ENCODE measurements at places on chromosomes 1 and 21. TPM values are rescaled to one million over a fixed set of nuclear protein-coding genes. Genes with fewer than 3 reads are reported as not detected.

- no peak overlapping the region for H3K27ac ChIP-seq
- H3K36me3 ChIP-seq, result no peaks in the 10 kb centered on the region
- H3K4me3 ChIP-seq, result no peak overlapping the region
- DNase-seq, result no peak
Measured at GRCh38 chr1:110328274-110328673, 10.9 kb upstream of the RBM15 start.

DNA sequence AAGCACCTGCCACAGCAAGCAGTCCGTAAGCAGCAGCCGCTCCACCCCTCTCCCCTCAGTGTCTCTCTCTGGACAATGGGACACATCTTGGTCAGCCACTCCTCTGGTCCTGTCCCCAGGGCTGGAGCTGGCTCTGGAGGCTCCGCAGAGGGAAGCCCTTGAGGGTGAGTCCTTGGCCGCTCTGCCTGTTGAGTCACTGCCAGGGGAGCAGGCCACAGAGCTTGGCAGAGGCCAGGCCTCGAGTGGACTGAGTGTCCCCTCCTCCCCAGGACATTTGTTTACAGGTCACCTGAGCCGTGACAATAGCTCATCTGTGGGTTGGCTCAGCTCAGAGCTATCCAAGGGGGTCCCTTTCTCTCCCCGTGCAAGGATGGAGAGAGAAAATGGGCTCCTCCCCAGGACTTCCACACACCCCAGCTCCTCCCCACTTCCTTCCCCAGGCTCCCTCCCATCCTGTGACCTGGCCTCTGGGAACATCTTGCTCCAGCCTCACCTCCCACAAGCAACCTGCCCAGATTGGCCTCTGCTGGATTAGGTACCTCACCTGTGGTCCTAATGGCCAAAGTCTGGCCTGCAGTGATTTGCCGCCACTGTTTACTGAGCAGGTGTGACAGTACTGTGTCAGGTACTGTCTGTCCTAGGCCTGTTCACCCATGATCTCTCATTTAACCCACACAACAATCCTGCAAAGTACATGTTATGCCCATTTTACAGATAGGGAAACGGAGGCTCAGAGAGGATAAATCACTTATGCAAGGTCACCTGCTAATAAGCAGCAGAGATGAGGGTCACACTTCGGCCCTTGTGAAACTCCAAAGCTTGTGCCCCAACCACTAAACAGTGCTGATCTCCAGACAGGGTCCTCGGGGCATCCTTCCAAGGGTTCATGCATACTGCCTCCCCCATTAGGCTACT is 4.8 kb downstream of the FAM131C start:
- no peak for DNase-seq
- H3K4me1 ChIP-seq, result peaks cover 35% of the 10 kb centered on the region
- H3K27me3 ChIP-seq, result peaks cover 4% of the 10 kb centered on the region
- H3K27ac ChIP-seq, result no peak overlapping the region
- H3K36me3 ChIP-seq, result no peaks in the 10 kb centered on the region
- H3K4me3 ChIP-seq, result no peak overlapping the region

- H3K36me3 ChIP-seq, result no peaks in the 10 kb centered on the region
- no peaks in the 10 kb centered on the region for H3K4me1 ChIP-seq
- no peaks in the 10 kb centered on the region for H3K27me3 ChIP-seq
- H3K4me3 ChIP-seq, result no peak overlapping the region
- H3K27ac ChIP-seq, result no peak overlapping the region
- no peak for DNase-seq
Measured at GRCh38 chr1:186440584-186440983, 20.3 kb downstream of the PDC start.

Gene TRIM58
- 0.20 TPM for total RNA-seq

Gene LAMC2
- not detected for total RNA-seq

GRCh38 chr1:41742219-41742618 is 176.5 kb downstream of the HIVEP3 start:
- H3K4me1 ChIP-seq, result peaks cover 38% of the 10 kb centered on the region
- no peaks in the 10 kb centered on the region for H3K27me3 ChIP-seq
- no peak overlapping the region for H3K27ac ChIP-seq
- no peak for DNase-seq

DNA sequence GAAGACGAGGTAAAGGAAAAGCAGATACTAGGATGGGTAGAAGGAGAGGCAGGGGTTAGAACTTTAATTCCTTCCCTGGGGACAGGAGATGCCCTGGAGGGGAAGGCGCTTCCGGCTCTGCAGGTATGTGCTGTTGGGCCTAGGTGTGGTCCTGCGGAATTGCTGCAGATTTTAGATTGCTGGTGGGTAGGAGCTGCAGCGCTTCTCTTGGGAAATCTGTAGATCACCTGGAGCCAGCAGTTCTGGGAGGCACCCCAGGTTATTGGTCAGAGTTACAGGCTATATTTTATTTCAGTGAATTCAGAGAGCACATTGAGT is 1.1 kb downstream of the MGST3 start:
- peaks cover 8% of the 10 kb centered on the region for H3K36me3 ChIP-seq
- DNase-seq, result no peak
- H3K4me3 ChIP-seq, result peak overlapping the region; percentile 80
- H3K27ac ChIP-seq, result no peak overlapping the region

DNA sequence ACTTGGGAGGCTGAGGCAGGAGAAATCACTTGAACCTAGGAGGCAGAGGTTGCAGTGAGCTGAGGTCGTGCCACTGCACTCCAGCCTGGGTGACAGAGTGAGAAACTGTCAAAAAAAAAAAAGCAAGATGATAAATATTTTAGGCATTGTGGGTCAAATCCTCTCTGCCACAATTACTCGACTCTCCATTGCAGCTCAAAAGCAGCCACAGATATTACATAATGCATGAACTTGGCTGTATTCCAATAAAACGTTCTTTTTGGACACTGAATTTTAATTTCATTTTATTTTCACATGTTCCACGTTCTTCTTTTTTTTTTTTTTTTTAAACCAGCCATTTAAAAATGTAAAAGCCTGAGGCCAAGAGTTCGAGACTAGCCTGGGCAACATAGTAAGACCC is 69.4 kb downstream of the TCP10L start:
- H3K36me3 ChIP-seq, result no peaks in the 10 kb centered on the region
- no peak for DNase-seq
- H3K4me1 ChIP-seq, result no peaks in the 10 kb centered on the region
- H3K27me3 ChIP-seq, result no peaks in the 10 kb centered on the region
- no peak overlapping the region for H3K27ac ChIP-seq
- H3K4me3 ChIP-seq, result no peak overlapping the region

DNA sequence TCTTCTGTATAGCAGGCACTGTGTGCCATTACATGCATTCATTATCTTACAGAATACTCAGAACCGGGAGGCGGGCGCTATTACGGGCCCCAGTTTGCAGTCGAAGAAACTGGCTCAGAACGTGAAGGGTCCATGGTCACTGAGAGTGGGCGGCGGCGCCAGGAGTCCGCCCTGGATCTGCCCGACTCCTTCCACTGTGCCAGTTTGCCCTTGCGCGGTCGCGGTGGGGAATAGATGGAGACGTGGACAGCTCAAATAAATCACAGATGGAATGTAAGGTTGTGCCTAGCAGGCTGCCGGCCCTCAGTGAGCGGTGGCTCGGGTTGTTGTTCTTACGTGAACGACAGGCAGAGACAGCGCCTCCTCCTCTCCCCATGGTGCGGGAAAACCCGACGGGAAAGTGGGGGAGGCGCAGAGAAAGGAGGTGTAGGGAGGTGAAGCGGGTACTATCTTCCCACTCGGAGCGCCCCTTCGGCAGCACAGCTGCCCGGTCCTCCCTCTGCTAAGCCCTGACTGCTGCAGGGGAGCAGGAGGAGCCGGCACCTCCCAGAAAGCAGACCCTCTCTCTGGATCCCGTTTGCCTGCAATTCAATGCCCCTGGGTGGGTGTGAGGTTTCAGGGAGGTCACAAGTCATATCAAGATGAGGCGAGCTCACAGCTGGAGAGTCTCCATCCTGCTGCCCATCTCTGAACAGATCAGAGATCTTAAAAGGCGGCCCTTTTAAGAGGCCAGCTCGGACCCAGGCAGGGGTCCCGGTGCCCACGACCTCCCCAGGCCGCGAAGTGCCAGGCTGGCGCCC is 1.1 kb downstream of the COL9A2 start:
- peak; percentile 61 for DNase-seq
- H3K36me3 ChIP-seq, result no peaks in the 10 kb centered on the region
- H3K27me3 ChIP-seq, result peaks cover 11% of the 10 kb centered on the region

DNA sequence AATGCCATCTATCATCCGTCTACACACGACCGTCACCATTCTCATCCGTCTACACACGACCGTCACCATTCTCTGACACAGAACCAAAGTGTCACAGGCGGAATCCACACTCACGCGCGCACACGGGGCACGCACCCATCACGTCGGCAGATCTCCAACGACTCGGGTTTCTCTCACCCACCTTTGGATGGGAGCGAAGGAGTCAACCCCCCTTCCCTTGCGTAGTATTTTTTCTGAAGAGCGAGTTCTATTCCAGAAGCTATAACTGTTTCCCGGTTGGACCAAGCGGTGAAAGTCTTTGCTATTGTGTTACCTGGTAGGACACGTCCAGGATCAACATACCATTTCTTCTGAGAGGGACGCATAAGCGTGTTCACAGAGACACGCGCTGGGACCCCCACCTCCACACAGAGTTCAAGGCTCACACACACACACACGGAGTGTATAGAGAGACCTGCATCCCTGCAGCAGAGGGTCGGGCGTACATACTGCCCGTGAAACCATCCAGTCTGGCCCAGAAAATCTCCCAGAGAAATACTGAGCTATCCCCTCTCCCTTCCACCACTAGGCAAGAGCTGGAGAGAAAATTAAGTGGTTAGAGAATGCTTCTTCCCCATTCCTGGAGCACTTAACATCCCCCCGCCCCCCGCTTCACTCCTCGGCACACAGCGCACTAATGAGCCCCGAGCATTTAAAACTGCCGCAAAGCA is 741 bp downstream of the DUSP10 start:
- peak overlapping the region; percentile 80 for H3K27ac ChIP-seq
- peak; percentile 66 for DNase-seq
- H3K36me3 ChIP-seq, result peaks cover 3% of the 10 kb centered on the region

DNA sequence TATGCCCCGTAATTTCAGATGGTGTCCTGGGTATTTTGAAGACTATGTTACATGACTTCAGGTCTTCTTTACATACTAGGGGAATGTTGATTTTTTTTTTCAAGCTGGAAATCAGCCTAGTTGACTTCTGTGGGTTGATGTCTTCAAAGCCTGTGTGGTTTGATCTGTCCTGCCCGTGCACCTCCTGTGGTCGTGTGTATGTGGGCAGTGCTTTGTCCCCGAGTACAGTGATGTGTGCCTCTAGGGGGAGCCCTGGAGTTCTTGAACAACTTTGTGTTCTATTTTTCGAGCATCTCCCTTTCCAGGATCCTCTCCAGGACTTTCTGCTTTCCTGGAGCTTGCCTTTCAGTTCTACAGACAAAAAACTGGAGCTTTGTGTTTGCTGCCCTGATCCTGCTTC is 28.9 kb downstream of the OBSCN start:
- no peaks in the 10 kb centered on the region for H3K4me1 ChIP-seq
- peaks cover 16% of the 10 kb centered on the region for H3K36me3 ChIP-seq
- no peak for DNase-seq
- no peak overlapping the region for H3K4me3 ChIP-seq

DNA sequence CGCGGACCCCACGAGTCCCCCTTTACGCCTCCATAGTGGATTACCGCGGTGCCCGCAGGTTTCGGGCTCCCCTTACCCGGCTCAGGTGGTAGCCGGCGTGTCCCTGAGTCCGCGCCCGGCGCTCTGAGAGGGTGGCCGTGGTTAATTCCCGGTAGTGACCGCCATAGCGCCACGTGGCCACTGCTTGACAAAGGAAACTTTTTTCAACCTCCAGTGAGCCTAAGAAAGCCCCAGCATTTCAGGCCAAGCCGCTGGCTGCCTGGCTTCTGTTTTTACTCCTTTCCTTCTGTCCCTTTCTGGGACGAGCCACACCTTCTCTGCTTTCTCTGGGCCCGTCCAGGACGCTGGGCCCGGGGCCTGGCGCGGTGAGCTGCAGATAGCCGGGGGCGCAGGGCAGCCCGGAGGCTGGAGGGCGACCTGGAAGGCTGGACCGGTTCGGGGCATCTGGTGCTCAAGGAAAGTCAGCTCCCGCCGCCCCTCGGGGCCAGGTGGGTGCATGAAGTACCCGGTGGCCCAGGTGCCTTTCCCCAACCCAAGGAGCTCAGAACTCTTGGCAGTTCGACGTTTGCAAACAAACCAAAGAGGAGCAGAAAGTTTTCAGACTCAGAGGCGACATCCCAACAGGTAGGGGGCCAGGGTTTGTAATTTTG is 540 bp upstream of the C1orf198 start:
- no peak overlapping the region for H3K27ac ChIP-seq
- H3K36me3 ChIP-seq, result no peaks in the 10 kb centered on the region
- peak overlapping the region; percentile 64 for H3K4me3 ChIP-seq
- H3K27me3 ChIP-seq, result peaks cover 21% of the 10 kb centered on the region

Gene PROK1
- not detected for total RNA-seq

DNA sequence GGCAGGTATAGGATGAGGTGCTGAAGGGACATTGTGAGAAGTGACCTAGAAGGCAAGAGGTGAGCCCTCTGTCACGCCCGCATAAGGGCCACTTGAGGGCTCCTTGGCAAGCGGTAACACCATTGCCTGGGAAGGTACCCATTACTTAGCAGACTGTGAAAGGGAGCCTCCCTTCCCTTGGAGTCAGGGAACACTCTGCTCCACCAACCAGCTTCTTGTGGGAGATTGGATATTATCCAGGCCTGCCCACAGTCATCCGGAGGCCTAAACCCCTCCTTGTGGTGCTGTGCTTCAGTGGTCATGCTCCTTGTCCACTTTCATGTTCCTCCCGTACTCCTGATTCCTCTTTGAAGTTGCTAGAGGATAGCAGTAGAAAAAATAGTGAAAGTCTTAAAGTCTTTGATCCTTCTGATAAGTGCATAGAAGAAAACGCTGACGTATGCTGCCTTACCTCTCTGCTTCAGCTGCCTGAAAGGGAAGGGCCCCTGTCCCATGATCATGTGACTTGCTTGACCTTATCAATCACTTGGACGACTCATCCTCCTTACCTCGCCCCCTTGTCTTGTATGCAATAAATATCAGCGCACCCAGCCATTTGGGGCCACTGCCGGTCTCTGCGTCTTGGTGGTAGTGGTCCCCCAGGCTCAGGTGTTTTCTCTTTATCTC is 16.0 kb downstream of the RBBP4 start:
- no peak overlapping the region for H3K4me3 ChIP-seq
- H3K36me3 ChIP-seq, result peaks cover 92% of the 10 kb centered on the region
- no peak overlapping the region for H3K27ac ChIP-seq
- H3K27me3 ChIP-seq, result no peaks in the 10 kb centered on the region
- no peak for DNase-seq

GRCh38 chr1:45621501-45621836 is 2.4 kb downstream of the CCDC17 start:
- peaks cover 40% of the 10 kb centered on the region for H3K36me3 ChIP-seq
- no peak overlapping the region for H3K27ac ChIP-seq
- peaks cover 2% of the 10 kb centered on the region for H3K4me1 ChIP-seq
- H3K27me3 ChIP-seq, result no peaks in the 10 kb centered on the region
- no peak overlapping the region for H3K4me3 ChIP-seq

GRCh38 chr1:2275796-2276536 is 47.8 kb downstream of the SKI start:
- H3K4me1 ChIP-seq, result peaks cover 87% of the 10 kb centered on the region
- H3K36me3 ChIP-seq, result peaks cover 18% of the 10 kb centered on the region
- no peak for DNase-seq
- no peak overlapping the region for H3K4me3 ChIP-seq
- H3K27ac ChIP-seq, result no peak overlapping the region

Measured in CD4-positive, alpha-beta T cell (primary cell).